Stimulated activated CD4-positive, alpha-beta T cell treated with anti-CD3 and anti-CD28 coated beads, TNF-alpha, amount 100 ng/mL, for 24 hours (primary cell): ENCODE measurements at places on chromosomes 7 and 10.

DNA sequence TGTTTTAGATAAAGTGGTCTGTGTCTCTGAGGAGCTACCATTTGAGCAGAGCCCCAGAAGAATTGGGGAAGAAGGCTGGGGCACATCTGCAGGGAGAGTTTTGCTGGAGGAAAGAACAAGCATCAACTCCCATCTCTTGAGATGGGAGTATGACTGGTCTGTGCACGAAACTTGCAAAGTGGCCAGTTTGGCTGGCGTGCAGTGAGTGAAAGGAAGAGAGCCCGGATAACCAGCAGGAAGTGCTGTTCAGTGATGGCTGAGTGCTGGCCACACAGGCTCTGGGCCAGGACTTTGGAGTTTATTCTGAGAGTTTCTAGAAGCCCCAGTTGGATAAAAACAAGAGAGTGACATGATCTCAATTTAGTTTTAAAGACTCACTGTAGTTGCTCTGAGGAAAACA is 34.4 kb upstream of the SVIL start:
- DNase-seq, result no peak

DNA sequence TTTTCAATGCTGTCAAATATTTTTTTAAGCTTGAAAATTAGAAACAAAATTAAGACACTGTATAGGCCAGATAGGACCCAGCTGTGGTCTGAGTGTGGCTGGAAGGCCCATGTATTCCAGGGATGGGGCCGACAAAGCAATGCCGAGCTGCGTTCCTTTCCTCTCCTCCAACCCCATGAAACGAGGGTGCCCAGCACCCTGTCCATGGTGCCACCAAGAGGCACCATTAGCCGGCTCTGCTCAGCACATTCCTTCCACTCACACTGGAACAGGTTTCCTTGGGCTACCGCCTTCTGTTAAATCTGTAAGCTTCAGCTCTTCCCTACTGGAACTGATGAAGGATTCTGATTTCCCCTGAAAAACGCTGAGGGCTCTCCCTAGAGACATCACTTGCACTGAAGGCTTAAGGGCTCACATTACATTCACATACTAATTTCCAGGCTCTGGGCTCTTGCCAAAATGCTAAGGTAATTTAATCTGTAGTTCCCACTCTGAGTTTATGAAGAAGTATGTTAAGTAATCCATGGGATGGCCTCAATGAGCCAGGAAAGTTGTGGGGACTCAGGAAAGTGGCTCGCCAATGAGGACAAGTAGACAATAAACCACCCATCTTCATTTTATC is 73.7 kb upstream of the CAMK2B start:
- no peak for DNase-seq

DNA sequence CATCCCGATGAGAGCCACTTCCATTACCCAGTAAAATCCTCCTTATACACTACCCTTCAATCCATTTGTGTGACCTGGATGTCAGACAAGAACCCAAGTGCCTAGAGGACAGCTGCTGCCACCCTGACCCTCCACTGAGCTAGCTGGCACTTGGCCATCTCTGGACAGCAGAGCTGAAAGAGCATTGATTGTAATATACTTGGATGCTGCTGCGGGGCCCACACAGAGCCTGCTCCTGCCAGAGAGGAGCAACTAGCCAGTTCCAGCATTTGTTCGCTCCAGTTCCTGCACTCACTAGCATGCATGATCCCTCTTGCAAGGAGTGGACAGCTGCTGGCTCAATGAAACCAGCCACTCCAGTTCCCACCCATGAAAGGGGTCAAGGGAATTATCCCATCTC is 8.4 kb upstream of the TMEM254 start:
- DNase-seq, result no peak

DNA sequence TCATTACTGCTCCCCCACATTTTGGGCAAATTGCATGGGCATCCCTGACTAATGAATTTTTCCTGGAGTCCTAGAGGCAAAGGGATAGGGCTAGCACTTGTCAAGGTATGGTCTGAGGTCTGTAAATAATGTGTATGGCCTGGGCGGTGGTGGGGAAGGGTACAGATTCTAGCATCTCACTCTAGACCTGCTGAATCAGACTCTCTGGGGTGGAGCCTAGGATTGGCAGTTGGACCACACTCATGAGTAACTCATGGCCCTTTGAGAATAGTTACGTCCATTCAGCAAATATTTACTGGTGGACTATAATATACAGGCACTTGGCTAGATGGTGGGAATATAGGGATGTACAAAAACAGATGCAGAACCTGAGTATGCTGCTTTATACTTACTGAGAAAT is 118.0 kb downstream of the CELF2 start:
- no peak for DNase-seq

DNA sequence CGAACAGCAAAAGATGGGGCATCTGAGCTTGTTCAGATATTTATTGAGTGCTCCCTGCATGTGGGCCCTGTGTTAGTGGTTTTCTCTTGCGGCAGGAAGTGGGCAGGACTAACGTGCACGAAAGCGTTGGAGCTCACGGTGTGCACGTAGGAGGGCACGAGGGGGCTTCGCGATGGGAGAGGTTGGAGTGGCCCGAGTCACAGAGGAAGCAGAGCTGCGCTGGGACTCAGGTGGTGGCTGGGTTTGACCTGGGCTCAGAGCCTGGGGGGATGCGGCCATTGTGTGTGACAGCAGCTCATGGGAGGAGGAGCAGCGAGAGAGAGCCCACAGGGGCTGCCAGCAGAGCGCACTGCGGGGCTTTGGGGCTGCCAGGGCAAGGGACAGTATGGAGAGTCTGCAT is 7.7 kb downstream of the ZSCAN25 start:
- DNase-seq, result peak; percentile 74

- DNase-seq, result no peak
Measured at GRCh38 chr7:158828133-158829020, 932 bp downstream of the ESYT2 start.

- no peak for DNase-seq
Measured at GRCh38 chr10:127500127-127500526, 49.0 kb upstream of the NPS start.

DNA sequence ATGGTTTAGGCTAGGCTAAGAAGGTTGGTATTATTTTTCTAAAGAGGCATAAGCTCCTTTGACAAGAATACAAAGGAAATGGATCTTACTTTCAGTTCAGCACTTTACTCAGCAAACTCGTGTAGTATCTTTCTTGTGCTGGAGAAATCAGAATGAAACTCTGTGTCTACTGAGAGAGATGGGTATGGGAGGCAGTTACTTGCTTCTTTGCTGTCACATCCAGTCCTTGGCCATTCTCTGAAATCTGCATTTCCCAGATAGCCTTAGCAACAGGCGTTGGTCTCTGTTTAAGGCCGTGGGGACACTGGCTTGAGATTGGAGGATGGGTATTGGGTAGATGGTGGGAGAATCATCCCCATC is 180.5 kb downstream of the NRP1 start:
- no peak for DNase-seq

DNA sequence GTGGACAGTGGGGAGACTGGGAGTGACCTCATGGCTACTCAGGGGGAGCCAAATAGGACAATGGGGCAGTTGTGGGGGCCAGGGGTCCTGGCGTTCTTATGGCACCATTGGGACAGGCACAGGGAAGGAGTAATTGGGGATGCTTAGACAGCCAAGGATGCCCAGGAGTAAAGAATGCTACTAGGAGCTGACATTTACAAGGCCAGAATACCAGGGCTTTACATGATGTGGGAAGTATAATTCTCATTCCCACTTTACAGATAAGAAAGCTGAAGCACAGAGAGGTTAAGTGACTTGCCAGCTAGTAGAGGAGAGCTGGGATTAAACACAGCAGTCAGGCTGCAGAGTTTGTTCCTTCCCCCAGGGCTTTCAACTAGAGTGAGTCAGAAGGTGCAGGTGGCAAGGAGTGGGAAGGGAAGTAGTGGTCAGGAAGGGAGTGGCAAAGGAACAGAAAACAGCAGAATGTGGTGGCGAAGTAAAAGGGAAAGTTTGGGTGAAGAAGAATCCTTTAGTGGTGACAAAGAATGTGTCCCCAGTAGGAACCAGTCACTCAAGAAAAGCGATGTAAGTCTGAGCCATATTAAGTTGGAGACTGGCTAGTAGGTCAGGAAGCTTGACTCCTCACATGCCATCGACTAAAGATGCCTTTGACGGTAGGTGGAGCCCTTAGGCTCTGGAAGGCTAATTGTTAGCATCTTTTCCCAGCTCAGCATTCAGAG is 32.8 kb downstream of the CPVL start:
- no peak for DNase-seq

GRCh38 chr10:24974976-24975375 is 22.6 kb upstream of the PRTFDC1 start:
- no peak for DNase-seq

DNA sequence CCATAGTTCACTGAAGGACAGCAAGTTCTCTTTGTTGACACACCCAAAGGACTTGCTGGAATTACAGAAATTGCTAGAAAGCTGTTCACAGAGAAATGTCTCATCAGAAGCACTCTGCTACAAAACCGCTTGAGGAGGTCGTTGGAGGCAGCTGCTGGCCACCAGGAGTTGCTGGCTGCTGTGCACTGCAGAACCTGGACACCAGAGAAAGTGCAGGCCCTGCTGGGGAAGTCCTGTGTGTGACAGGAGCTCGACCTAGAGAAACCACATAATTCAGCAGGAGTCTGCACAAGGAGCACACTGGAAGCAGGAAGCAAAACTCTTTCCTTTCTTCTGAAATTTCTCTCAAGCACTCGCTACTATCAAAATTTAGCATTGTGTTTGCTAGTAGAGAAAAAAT is 461.5 kb upstream of the GHITM start:
- no peak for DNase-seq

- DNase-seq, result peak; percentile 21
Measured at GRCh38 chr10:7035126-7035761, 375.6 kb downstream of the SFMBT2 start.

DNA sequence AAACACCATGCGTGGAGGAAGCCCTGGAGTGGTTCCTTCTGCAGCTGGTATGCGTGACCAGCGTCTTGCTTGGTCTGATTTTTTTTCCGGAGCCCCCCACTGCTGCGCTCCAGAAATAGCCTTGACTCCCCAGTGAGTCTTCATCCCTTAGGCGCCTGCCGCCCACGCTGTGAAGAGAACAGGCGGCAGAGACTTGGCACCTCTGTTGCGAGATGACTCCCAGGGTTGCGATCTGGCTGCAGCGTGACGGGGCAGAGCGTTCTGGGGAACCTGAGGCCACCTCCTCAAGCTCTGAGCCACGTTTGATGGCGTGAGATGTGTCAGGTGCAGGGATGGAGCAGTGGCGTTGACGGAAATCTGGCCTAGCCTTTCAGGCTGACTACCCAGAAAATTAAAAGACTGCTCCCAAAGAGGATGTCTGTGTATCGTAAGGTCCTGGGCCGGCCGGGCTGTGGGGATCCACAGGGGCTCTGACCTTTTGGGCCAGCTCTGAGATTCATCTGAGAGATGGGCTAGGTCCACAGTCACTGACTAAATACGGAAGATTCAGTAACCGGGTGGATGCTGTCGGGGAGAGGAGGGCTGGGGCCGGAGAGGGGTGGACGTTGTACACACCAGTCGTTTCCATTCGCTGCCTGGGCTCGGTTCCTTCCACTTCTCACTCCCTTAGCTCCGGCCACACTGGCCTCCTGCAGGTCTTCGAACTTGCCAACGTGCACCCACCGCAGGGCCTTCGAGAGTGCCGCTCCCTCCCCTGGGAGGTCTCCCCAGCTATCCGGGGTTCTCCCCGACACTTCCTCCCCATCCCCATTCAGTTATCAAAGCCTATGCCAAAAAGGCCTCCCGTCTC is 33.8 kb downstream of the PFKFB3 start:
- DNase-seq, result no peak

DNA sequence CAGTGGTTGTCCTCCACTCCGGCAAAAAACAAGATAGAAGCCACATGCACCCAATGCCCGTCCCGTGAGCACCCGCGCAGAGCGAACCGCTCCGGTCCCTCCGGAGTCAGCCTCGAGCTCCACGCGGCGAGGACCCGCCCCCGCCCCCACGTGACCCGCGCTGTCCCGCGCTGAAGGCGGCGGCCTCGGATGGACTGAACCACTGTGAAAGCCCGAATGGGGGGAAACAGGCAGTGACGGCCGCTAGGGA is 766 bp upstream of the EIF3B start:
- peak; percentile 84 for DNase-seq

DNA sequence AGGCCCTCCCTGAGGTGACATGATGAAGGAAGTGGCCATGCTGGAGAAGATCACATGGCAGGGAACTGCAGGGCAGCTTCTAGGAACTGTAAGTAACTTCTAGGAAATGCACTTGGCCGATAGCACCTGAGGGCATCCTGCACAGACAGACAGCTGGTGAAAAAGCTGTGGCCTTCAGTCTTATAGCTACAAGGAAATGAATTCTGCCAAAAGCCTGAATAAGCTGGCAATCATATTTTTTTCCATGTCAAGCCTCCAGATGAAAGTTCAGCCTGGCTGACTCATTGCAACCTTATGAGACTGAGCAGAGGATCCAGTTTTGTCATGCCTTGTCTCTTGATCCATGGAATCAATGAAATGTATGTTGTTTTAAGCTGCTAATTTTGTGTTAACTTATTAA is 91.1 kb upstream of the CACNA2D1 start:
- no peak for DNase-seq

- DNase-seq, result no peak
Measured at GRCh38 chr7:28298870-28299518, 113.3 kb upstream of the CREB5 start.

DNA sequence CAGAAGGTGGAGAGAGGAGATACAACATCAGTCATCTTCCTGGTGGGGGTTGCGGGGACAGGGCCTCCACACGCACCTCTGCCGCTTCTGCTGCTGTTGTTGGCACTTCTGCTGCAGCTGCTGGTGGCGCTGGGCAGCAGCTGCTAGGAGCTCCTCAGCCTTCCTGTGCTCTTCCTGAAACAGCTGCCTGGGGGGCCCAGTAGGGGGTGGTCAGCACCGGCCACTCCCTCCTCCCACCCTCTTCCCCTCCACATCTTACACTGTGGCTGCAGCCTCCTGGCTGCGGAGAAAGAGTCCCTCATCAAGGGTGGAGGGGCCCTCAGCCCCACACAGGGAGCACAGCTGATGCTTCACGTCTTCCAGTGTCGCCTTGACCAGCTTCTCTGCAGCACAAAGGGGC is 9.9 kb downstream of the SYCE1 start:
- no peak for DNase-seq

DNA sequence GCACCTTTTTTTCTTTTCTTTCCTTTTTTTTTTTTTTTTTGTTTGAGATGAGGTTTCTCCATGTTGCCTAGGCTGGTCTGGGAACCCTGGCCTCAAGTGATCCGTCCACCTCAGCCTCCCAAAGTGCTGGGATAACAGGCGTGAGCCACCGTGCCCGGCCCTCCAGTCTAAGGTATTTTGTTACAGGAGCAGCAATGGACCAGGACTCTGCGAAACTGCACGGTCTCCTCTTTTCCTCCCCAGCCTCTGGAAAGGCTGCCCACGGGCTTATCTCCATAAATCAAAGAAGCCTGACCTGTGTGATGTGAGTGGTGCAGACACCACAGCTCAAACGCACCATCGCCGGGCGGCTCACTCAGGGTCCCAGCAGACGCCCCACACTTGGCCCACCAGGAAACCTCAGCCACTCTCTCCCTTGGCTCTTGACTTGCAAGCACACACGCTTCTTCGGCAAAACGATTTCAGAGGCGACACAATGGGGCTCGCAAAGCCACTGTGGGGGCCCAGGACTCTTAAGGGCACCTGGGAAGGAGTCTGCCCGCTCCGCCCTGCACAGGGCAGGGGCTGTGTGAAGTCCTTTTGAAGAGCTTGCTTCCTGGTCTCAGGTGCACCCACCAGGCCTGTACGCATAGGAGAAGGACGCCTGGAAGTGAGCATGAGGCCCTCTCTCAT is 20.6 kb downstream of the WDR86 start:
- DNase-seq, result no peak

GRCh38 chr10:84267503-84268126 is 22.8 kb downstream of the RGR start:
- DNase-seq, result peak; percentile 45

GRCh38 chr7:94195813-94196212 is 191.7 kb upstream of the BET1 start:
- DNase-seq, result no peak

GRCh38 chr10:129658376-129659072 is 191.5 kb downstream of the MGMT start:
- DNase-seq, result no peak
